ENCODE measurements at places on chromosomes 7 and 10.

- no peak for DNase-seq
These were observed 34.1 kb downstream of the ANXA11 start for GRCh38 chr10:80171248-80171660.

GRCh38 chr10:49412571-49412970, 16.7 kb upstream of the DRGX start:
- DNase-seq, result no peak

- no peak for DNase-seq
These were observed 942.5 kb upstream of the ZWINT start for GRCh38 chr10:57303566-57303965.

GRCh38 chr10:132444877-132445351, 47.9 kb downstream of the PWWP2B start:
- no peak for DNase-seq

- DNase-seq, result no peak
These were observed 10.2 kb downstream of the SCD start for GRCh38 chr10:100357059-100357858.

DNA sequence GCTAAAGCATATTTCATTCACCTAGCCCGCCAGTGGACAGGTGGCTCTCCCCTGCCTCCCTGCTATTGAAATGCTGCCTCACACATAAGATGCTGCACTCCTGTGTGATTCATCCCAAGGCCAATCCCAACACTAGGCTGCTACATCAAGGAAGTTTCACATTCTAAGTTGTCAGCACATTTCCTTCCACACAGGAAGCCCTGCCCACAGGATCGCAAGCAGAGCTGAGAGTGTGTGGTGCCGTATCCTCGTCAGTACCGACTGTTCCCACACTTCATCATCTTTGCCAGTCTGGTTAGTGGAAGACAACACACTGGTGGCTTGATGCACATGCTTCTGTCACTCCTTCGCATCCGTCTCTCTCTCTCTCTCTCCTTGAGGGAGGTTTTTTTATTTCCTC, 194.3 kb upstream of the PPP2R2D start:
- DNase-seq, result no peak

DNA sequence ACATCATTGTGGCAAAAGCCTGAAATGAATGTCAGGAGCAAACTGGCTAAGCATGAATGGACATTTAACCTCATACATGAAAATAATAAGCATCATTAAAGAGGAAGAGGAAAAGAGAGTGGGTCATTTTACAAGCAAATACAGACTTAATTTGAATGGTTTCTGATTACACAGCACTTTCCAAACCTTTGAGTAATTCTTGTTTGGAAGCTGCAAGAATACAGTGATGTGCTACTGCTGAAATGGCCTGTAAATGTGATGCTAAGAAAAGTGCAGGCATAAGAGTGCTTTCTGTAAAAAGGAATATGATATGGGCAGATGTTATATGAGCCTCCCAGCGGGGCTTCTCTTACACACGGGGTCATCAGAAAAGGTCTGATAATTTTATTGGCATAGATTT, 30.2 kb downstream of the TAS2R16 start:
- no peak for DNase-seq

DNA sequence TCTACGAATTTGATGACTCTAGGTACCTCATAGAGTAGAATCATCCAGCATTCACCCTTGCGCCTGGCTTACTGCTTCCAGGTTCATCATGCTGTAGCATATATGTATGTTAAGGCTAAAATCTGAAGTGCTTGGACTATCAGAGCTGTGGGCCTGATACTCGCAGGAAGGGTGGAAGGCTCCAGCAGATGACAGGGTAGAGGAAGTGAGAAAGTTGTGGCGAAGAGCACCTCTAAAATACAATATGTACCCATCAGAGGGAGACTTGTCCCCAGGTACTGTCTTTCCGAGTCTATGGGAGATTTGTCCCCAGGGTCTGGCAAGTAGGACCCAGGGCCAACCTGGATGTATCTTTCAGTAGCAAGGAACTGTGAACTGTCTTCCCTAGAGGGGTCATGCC, 48.1 kb upstream of the PLEKHA1 start:
- DNase-seq, result no peak

DNA sequence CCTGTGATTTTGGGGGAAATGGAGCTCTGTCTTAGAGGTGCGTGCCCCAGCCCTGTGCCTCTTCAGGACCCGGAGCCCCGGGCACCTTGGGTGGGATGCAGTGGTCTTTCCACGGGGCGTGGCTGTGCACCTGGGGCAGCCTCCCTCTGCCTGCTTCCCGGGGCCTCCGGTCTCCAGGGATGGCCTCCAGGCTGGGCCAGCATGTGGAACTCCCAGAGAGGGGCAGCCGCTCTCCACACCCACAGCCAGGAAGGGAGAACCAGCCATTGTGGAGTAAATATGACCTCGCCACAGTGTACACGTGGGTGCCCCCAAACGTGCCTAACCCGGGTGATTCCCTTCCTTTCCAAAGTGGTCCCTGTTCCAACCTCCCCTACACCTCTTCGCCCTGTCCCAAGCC, 52.6 kb downstream of the JAKMIP3 start:
- DNase-seq, result no peak

DNA sequence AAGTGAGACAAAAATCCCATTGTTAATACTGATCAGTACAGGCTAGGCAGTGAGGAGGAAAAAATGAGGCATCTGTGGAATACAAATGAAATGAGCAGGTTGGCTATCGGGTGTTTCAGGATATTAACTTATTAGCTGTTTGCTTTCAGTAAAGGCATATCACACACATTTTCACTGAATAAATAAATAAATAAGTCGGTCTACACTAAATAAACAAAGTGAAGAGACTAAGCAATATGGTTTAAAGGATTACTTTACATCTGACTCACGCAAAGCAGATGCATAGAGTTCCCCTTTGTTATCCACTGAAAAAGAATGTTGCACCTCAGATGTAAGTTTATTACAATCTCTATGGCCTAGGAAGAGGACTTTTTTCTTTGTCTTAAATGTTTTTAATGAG, 6.3 kb upstream of the SEMA3A start:
- DNase-seq, result no peak

- no peak for DNase-seq
These were observed 94.2 kb upstream of the PHYHIPL start for GRCh38 chr10:59082249-59082648.

DNA sequence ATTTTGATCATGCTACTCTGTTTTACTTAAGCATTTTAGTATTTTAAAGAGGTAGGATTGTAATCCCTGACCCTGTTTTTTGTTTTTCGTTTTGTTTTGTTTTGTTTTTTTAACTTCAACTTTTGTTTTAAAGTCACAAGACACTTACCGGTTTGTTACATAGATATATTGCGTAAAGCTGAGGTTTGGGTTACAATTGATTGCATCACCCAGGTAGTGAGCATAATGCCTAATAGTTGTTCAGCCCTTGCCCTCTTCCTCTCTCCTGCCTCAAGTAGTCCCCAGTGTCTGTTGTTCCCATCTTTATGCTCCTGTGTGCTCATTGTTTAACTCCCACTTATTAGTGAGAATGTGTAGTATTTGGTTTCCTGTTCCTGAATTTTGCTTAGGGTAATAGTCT, 93.1 kb upstream of the TEX47 start:
- no peak for DNase-seq

DNA sequence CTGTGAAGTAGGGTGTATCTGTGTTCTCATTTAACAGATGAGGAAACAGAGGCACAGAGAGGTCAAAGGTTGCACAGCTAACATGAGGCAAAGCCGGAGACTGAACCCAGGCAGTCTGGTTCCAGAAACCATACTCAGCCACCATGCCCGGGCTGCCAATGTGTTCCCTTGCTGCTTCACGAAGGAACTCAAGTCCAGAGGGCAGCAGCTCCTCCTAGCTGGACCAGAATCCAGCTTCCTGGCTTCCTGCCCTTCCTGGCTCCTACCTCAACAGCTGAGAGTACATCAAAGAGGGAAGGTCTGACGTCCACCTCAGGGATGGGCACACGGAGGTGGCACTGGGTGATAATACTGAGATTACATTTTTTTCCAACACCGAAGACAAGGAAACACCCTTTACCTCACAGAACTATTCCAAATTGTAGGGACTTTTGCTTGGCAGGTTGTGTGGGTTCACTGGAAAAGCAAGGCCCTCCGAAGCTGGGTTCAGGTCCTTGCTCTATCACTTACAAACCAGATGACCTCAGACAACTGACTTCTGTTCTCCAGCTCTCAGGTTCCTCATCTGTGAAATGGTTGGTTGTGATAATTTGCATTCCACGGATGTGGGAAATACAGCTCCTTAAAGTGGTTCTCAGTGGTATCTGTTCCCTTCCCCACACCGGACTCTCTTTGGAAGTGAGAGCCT, 154.1 kb upstream of the ZMIZ1 start:
- no peak for DNase-seq

DNA sequence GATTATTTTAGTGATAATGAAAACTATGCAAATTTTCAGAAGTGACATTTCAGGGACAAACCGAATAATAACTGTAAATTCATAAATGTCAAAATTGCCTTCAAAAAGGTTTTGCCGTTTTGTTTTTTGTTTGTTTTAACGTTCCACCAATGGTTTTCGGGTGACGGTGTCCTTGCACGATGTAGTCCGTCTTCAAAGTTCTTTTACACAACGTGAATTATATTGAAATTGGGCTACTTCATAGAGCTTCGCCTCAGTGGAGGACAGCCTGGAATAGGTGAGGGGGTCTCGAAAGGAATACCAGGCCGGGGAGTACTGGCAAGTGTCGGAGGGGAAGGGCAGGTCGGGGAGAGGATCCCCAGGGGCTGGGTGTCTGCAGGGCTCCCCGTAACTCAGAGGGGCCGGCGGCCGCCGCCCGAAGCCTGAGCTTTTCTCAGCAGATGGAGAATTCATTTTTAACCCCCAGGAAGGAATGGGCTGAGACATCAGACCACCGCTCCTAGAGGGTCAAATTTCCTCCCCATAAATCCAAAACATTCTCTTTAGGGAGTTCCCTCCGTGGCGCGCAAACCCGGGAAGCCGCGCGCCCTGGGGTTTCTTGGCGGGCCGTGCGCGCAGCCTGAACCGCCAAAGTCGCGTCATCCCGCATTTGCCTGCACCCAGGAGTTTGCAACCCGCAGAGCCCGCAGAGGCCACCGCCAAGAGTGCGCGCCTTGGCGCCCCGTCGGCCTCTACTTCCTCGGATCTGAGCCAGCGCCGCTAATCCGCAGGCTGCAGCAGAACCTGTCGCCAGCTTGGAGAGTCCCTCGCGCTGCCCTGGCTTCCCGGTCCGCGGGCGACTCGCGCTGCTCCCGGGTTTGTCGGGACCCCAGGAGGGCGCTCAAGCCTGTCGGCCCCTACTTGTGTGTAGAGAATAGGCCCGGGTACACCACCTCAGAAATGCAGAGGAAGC, 17.3 kb upstream of the EVX1 start:
- no peak for DNase-seq

- DNase-seq, result no peak
These were observed 210.3 kb upstream of the GPR26 start for GRCh38 chr10:123455861-123456260.

Measured in neural crest cell (in vitro differentiated cells).